ENCODE measurements at places on chromosomes 3 and 15.

- no peak for DNase-seq
Observed at GRCh38 chr3:155704771-155705559, 39.9 kb downstream of the PLCH1 start.

GRCh38 chr15:64349375-64349774 lies 6.6 kb downstream of the CSNK1G1 start:
- no peak for DNase-seq

- no peak for DNase-seq
Observed at GRCh38 chr3:113065336-113065735, 74.6 kb downstream of the GTPBP8 start.

GRCh38 chr3:106573605-106574004 lies 704.8 kb upstream of the CBLB start:
- DNase-seq: no peak

- no peak for DNase-seq
Observed at GRCh38 chr15:52039925-52040781, 21.1 kb downstream of the MAPK6 start.

Data from hematopoietic multipotent progenitor cell treated with erythropoietin and hydrocortisone succinate and interleukin-3 and kit ligand, for 17 days (in vitro differentiated cells).